ENCODE measurements at places on chromosomes 2 and 18. TPM values are rescaled to one million over a fixed set of nuclear protein-coding genes. Genes with fewer than 3 reads are reported as not detected.

Gene DPP4
- not detected for total RNA-seq

Gene POLE4
- 77.4 TPM for total RNA-seq

Gene MARCHF4
- total RNA-seq: not detected

Gene LHCGR
- not detected for total RNA-seq

Gene ACADL
- total RNA-seq: not detected

Gene KCNK3
- not detected for total RNA-seq

Gene NMUR1
- 0.18 TPM for total RNA-seq
